ENCODE measurements at places on chromosomes 13 and 19.

GRCh38 chr13:49022472-49023144 lies 46.9 kb downstream of the FNDC3A start:
- no peak for DNase-seq

DNA sequence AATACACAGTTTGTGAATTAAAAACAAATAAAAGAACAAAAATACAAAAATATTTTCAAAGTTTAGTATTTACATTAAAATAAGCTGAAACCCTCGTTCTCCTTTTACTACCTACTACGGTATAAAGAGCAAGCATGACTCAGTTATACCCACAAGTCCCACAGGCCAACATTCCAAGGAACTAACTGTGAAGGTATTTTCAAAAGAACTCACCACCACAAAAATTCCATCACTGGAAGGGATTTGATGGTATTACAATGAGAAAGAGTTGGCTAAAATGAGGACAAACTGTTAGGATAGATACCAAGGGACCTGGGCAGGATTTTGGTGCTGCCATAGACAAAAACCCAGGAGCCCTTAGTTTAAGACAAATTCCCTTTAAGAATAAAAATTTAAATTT lies 122.7 kb downstream of the TBC1D4 start:
- DNase-seq = peak; percentile 70

DNA sequence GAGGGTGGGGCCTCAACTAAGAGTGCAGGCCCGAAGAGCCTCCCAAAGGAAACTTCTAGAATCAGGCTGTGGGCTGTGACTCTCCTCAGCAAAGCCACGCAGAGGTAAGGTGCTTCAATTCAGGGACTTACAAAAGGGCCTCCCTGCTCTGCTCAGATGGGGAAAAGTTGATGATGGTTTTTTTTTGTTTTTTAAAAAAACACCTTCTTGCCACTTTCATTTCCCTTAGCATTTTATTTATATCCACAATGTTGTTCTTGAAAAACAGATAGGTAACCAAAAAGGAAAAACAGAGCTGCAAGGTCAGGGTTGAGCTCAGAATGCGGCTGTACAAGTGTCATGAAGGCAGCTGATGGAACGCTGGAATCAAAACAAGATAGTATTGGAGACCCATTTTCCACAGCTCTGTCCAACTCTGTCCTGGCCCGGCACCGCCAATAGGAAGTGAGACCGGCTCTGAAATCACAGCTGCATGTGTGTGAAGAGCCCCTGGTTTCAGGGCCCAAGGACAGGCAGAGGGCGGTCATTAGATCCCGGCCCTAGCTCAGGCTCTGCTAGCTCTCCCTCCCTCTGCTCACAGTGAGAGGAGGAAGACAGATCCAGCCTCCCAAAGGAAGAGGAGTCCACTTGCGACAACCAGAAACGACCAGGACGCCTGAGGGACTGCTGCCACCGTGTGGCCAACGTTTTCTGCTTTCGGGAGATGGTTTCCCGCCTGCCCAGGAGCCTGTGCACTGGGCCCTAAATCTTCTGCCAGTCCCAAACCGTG lies 58.3 kb downstream of the KLF2 start:
- DNase-seq = peak; percentile 67

- no peak for DNase-seq
These were observed 424.6 kb downstream of the TSHZ3 start for GRCh38 chr19:30924670-30925069.

DNA sequence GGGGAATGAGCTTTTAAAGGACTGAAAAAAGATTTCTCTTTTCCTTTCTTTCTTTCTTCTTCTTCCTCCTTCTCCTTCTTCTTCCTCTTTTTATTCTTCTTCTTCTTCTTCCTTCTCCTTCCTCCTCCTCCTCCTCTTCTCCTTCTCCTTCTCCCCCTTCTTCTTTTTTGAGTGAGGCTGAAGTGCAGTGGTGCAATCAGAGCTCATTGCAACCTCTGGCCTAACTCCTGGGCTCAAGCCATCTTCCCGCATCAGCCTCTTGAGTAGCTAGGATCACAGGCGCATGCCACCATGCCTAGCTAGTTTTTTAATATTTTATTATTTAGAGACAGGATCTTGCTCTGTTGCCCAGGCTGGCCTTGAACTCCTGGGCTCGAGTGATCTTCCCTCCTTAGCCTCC lies 120.9 kb upstream of the KL start:
- no peak for DNase-seq

Data from urothelium cell line (cell line).